ENCODE measurements at places on chromosomes 6 and 20.

DNA sequence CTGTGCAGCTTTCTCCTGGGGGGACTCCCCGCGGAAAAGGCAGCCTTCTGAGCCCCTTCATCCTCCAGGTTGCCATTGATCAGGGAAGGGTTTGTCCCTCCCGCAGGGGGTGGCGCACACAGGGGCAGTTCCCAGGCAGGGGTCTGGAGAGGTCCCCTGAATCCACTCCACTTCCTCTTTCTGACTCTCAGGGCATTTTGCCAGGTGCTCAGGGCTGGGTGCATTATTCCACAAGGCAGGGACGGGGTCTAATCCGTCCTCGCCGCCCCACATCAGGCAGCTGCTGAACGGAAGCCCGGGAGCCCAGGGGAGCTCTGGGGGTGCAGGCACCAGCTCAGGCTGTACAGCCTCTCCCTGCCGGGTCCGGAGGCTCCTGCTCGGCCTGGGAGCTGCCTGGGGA is 180.9 kb downstream of the TTLL2 start:
- DNase-seq, result no peak

DNA sequence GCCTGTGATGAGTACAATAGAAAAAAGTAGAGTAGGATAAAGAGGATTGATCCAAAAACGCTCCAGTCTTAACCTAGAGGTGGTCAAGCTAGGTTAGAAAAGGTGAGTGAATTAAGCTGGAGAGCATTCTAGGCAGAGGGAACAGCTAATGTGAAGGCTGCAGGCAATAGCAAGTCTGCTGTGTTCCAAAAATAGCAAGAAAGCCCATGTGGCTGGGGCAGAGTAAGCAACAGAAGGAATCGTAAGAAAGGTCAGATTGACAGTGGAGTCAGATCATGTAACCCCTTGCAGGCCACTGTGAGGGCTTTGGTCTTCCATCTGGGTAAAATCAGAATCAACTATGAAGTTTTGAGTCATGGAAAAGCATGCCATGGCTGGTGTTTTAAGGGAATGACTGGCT is 155.0 kb downstream of the OPN5 start:
- DNase-seq, result no peak

GRCh38 chr20:913306-913849 is 2.8 kb downstream of the ANGPT4 start:
- DNase-seq, result no peak

- no peak for DNase-seq
These were observed 81.6 kb downstream of the MANEA start for GRCh38 chr6:95658886-95659285.

GRCh38 chr20:45181639-45182038 is 6.9 kb downstream of the PI3 start:
- DNase-seq, result no peak

DNA sequence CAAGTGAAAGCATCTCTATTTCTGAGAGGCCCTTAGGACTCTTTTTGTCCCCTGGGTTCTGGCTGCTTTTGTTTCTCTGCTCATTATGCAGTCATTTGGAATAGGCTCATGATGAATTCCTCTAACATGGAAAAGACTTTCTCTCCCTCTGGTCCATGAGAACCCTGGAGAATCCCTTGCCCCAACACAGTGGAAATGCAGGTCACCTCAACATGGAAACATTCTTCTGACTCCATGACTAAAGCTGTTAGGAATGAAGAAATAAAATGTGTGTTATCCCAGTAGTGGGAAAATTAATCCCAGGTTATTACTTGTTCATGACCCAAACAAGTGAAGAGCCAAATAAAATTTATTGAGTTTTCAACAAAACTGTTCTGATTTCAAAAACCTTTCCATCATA is 458.6 kb downstream of the EPM2A start:
- no peak for DNase-seq

DNA sequence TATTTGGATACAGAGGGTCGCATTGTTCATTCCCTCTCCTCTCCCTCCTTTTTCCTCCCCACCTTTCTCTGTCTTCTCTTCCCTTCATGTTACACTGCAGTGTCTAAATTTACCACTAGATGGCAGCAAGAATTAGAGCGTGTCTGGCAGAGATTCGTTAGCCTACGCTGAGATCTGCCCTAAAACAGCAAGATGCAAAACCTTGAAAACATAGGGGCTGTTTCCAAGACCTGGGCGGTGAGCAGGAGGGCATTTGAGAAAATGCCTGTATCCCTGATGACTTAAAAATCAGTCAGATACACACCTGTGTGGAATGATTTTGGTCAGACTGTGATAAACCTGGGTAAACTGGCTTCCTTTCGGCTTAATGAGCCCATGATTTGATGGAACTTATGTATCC is 101.5 kb upstream of the ISM1 start:
- peak; percentile 14 for DNase-seq

DNA sequence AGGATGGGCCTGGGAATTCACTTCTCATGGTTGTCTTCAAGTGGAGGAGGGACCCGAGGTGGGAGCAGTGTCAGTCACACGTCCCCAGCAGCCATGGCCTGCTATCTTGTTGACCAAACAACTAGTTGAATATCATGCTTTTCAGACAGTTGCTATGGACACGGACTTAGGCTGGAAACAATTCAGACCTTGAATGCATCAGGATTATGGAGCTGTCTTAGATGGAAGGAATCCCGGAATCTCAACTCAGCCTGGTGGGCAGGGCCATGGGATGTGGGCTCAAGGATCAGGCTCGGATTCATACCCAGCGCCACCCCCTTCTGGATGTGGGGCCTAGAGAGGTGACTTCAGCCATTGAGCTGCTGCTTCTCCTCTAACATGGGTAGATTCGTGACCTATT is 112.6 kb downstream of the DLGAP4 start:
- no peak for DNase-seq

GRCh38 chr6:149951096-149951495 is 9.3 kb downstream of the ULBP2 start:
- DNase-seq, result no peak

DNA sequence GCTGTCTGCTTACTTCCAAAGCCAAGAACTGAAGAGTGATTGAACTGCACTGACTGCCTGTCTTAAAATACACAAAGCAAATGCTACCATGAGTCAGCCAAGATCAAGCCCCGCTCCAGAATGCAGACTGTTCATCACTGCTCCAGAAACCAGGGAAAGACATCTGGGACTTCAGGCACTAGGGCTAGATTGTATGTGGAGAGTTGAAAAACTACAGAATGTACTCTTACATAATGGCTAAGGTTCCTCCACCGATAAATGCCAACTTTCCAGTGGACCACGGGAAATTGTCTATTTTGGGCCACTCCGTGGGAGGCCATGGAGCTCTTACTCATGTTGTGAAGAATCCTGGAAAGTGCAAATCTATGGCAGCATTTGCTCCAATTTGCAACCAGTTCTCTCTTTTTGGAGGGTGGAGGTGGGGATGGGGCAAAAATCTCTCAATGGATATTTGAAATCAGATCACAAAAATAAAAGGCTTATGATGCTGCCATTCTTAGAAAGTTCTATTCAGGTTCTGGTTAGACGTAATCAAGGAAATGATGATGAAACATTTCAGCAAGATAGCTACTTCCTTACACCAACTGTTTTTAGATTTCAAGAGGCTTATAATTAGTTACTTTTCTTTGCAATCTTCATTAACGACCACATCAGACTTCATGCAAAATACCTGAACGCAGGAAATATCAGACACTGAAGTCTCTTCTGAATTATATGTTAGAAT is 11.8 kb upstream of the CAP2 start:
- peak; percentile 64 for DNase-seq

DNA sequence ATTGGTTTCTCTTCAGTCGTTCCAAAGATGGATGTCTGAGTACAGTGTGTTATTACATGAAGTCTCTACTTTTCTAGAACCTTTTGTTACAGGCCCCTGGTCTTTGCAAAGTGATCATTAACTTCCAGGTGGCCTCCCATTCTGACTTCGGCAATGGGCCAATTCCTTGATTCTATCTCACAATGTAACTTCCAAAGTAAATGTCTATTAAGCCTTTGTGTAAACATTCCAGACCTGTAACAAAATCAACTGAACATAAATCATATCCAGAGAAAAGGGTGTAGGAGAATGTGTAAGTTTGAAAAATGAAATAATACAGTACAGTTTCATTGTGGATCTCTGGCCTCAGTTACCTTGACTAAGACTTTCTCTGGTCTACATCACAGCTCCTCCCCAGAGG is 187.8 kb upstream of the JAG1 start:
- DNase-seq, result no peak

DNA sequence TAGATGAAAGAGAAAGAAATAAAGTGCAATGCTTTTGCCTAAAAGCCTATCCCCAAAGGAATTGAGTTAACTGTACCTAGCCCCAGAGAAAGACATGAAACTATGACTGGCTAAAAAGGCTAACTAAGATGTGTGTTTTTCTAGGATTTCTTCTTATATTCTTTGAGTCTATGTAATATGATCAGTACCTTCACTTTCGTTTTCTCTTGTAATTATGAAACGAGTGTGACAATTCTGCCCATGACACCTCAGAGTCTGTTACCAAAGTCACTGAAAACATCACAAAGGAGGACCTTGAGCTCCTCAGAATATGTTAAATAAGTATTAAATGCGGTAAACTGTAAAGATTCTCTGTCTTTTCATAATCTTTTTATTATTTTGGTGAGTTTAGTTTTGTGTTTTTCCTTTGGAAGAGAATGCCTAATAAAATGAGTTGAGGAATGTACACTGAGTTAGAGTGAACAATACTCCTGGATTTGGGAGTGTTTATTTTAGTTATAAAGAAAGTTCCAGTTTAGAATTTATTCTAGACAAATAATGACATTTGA is 141.3 kb downstream of the FUT9 start:
- no peak for DNase-seq

GRCh38 chr6:17877895-17878440 is 109.5 kb downstream of the KIF13A start:
- DNase-seq, result no peak

GRCh38 chr6:28948782-28949486 is 25.1 kb upstream of the TRIM27 start:
- DNase-seq, result no peak

DNA sequence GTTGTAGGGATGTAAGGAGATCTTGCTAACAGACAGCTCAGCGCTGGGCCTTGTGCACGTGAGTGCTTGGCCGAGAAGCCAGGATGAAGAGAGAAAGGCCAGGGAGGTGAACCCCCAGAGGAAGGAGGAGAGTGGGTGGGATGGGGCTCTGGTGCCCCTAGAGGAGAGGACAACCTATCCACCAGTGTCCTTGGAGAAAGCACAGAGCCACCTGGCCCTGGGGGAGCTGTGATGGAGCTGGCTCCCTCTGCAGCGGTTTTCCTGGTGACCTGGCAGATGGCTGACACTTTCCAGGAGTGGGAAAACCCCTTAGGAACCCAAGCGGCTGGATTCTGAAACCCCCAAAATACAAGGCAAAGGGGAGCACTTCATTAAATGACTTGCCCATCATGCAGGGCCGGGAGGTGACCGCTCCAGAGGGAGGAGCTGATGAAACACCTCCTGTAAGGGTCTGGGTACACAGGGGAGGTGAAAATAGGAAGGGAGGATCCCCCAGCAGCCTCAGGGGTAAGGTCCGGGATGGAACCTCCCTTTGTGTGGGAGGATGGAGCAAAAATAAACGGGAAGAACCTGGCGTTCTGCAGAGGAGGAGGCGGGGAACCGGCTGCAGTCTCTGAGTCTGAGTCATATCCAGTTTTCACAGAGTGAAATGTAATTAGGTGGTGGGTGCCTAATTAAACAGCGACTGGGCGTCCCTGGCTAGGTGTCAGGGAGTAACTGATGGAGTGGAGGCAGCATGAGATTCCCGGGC is 80.4 kb downstream of the SULF2 start:
- DNase-seq, result no peak

- DNase-seq, result no peak
These were observed 105.8 kb upstream of the TRAF3IP2 start for GRCh38 chr6:111711476-111711875.

DNA sequence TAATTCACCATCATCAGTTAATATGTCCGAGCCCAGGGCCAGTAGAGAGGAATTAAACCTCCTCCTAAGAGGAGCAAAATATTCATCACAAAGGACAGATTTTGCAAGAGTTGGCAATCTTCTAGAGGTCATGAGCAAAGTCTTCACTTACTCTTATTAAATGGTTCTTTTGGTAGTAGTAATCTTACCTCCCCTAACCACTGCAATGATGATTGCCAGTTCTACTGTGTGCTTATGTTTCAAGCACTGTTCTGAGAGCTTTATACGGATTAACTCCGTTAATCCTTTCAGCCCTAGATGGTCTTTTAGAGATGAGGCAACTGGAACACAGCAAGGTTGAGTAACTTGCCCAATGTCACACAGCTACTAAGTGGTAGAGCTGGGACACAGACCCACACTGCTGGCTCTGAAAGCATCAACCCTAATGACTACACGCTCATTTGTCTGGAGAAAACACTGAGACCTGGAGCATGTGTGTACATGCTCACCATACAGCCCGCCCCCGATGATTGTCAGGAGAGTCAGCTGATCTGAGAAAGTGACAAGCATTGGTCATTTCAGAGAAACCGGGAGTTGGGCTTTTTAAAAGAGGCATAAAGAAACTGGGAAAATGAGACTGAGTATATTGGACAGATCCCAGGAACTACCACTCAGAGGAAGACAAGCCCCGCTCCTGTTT is 276.0 kb downstream of the NRN1 start:
- peak; percentile 48 for DNase-seq

GRCh38 chr6:85690071-85690470 is 47.4 kb upstream of the SYNCRIP start:
- no peak for DNase-seq

DNA sequence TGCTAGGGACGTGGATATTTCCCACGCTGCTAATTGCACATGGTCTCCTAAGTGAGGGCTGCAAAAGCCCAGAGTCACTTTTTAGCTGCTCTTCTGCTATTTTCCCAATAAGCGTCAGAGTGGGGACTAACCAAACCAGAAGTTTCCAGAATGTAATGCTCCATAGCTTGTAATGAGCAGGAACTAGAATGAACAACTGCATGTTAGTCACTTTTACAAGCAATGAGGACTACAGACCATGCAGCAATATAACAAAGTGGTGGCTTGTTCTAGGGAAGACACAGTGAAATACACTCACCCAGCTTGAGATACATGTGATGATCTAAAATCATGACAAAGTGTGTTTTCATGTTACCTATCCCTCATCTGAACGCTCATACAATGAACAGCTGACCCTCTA is 314.1 kb upstream of the SGK1 start:
- DNase-seq, result no peak

DNA sequence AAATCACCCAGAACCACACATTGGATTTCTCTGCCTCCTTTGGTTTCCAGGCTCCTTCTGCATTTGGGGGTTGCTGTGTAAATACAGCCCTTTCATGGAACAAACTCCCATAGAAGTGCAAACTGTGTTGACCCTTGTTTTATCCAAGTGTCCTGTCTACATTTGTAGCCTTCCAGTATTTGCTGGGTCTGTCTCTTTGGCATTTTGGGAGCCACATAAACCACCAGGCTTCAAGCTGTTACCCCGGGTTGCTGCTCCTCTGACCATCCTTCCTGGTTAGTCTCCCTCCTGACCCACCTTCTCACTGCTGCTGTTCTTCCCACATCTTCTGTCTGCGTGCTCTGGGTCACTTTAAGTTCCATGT is 7.6 kb upstream of the MTHFD1L start:
- no peak for DNase-seq

DNA sequence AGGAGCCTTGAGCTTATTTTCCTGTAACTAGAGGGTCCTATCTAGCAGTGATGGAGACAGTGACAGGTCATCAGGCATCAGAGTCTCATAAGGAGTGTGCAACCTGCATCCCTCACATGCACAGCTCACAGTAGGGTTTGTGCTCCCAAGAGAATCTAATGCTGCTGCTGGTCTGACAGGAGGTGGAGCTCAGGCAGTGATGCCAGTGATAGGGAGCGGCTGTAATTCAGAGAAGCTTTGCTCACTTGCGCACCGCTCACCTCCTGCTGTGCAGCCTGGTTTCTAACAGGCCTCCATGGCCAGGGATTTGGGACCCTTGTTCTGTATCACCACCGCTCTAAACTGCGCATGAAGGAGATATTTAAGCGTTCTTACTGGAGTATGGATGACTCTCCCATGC is 5.3 kb downstream of the KIF25 start:
- no peak for DNase-seq

Data from skeletal muscle cell (primary cell).